ENCODE measurements at places on chromosomes 3 and 15. TPM values are rescaled to one million over a fixed set of nuclear protein-coding genes. Genes with fewer than 3 reads are reported as not detected.

DNA sequence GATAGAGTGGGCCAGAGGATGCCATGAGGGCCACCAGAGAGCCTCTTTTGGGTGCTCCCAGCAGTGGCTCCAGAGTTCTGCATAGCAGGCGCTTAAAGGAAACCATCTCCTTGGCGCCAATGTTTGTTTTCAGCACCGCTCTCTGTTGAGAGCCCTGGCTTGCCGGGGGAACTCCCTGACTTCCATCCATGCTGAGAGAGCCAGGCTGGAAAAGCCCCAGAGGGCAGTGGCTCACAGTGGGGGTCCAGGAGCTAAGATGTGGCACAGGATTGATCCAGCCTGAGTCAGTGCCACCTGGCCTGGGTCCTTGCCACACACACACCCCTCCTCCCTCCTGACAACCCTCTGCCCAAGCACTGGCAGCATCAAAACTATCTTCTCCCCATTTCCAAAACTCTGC, 50.4 kb upstream of the HACD2 start:
- DNase-seq: no peak

- peak; percentile 92 for DNase-seq
These were observed 84.6 kb upstream of the DCBLD2 start for GRCh38 chr3:98986073-98986472.

GRCh38 chr3:189292667-189293484, 121.1 kb downstream of the TPRG1 start:
- no peak for DNase-seq

DNA sequence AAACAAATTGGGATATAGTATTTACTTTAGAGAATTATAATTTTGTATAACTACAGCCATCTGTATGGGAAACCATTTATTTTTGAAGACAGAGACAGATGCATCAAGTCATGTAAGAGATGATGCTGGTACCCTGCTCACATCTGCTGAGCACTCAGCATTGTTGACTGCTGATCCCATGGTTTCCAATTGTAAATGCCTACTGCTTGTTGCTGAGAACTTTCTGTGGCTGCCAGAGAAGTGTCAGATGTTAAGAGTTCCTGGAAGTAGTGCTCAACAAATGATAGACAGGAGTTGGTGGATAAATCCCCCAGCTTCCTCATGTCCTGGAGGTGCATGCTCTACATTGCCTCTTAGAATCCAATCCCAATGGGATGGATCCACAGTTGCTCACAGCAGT, 167.1 kb downstream of the OXSM start:
- DNase-seq: no peak

GRCh38 chr15:89097313-89097712, 9.1 kb downstream of the ABHD2 start:
- DNase-seq: no peak

The GPR149 gene
- total RNA-seq: not detected

The GALK2 gene
- total RNA-seq: 31.3 TPM

The NMD3 gene
- total RNA-seq: 57.9 TPM

The USP13 gene
- total RNA-seq: 21.1 TPM

The SH3GL3 gene
- total RNA-seq: not detected
